ENCODE measurements at places on chromosomes 7 and 10. TPM values are rescaled to one million over a fixed set of nuclear protein-coding genes. Genes with fewer than 3 reads are reported as not detected.

Gene PSD
- 3.4 TPM for total RNA-seq

Gene CRCP
- 25.7 TPM for total RNA-seq

Gene GGCT
- 22.0 TPM for total RNA-seq

Gene FAM200A
- 5.4 TPM for total RNA-seq

Gene SH2D4B
- not detected for total RNA-seq

Gene GPR37
- 0.24 TPM for total RNA-seq

Gene TMEM184A
- total RNA-seq = 0.18 TPM

Gene PRLHR
- not detected for total RNA-seq

Gene SLC13A4
- total RNA-seq = not detected

Gene BTBD16
- not detected for total RNA-seq

Gene SEC61G
- 105 TPM for total RNA-seq

Gene UCN3
- total RNA-seq = not detected

Gene CCZ1
- 39.9 TPM for total RNA-seq

Gene NOM1
- 8.9 TPM for total RNA-seq

Gene SNX10
- total RNA-seq = 5.7 TPM

Gene MSS51
- 2.3 TPM for total RNA-seq

Gene LIPJ
- total RNA-seq = not detected

Gene INHBA
- 15.4 TPM for total RNA-seq

Gene C7orf25
- 4.2 TPM for total RNA-seq

Gene ATOH7
- not detected for total RNA-seq

Gene CNPY1
- total RNA-seq = not detected

Gene ACTL6B
- not detected for total RNA-seq

Gene GARIN1A
- total RNA-seq = 2.1 TPM

Gene ZNF775
- total RNA-seq = 4.2 TPM

Gene OGDHL
- 3.4 TPM for total RNA-seq

Gene MEOX2
- 6.3 TPM for total RNA-seq

Gene RPA3
- total RNA-seq = 20.3 TPM

Gene SLC26A3
- not detected for total RNA-seq

Gene DGKB
- total RNA-seq = 1.9 TPM

Gene MGAM2
- total RNA-seq = 0.12 TPM

Gene IL6
- 3.3 TPM for total RNA-seq

Gene NEUROD6
- total RNA-seq = not detected

Gene TRIM73
- 2.7 TPM for total RNA-seq

Gene MMD2
- total RNA-seq = not detected
